Stimulated activated CD8-positive, alpha-beta memory T cell treated with anti-CD3 and anti-CD28 coated beads, Interleukin-7, amount 100 ng/mL, for 24 hours (primary cell): ENCODE measurements at places on chromosomes 2 and 18.

GRCh38 chr2:187118331-187119099 lies 269.5 kb upstream of the ZSWIM2 start:
- DNase-seq = no peak

GRCh38 chr2:239583879-239584859 lies 183.3 kb upstream of the HDAC4 start:
- no peak for DNase-seq

DNA sequence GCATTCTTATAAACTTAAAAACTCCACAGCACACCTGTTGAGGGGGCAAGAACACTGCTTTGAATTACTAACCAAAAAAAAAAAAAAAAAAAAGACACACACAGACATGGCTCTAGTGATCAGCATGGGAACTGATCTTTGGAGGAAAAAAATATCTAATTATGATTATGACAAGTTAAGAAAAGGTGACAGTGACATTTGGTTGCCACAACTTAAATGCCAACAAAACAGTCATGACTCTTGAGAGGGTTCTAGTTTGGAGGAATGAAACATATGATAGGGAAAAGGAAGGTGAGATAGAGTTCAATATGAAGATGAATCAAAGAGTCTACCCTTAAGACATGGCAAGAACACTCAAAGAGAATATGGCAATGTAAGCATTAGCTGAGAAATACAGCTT lies 20.6 kb downstream of the USP37 start:
- DNase-seq = no peak

GRCh38 chr2:69689466-69689865 lies 45.9 kb upstream of the AAK1 start:
- DNase-seq = no peak

DNA sequence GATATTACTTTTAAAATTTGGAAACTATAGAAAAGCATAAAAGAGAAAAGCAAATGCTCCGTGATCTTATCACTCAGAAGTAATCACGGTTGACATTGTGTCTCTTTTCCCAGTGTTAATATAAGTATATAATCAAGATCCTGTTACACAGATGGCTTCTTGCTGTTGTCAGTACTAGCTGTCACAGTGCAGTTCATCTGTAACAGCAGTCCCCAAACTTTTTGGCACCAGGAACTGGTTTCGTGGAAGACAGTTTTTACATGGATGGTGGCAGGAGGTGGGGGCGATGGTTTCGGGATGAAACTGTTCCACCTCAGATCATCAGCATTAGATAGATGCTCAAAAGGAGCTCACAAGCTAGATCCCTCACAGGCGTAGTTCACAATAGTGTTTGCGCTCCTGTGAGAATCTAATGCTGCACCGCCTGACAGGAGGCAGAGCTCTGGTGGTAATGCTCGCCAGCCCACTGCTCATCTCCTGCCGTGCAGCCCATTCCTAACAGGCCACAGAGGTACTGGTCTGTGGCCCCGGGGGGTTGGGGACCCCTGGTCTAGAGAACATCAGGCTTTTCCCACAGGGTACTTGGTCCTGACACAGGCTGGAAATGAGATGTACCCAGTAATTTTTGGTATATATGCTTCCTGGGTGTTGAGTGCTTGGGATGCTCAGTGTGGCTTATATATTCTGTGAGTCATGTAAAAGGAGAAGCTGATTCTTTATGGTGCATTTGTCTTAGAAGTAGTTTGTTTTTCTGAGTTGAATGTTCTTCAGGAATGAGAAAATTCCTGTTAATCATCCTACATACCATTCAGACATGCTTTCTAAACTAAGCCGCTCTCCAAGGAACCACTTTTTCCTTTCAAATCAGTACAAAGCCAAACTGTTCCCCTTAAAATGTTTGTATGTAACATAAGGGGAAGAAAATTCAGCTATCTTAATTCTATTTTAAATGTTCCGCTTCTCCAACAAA lies 121.8 kb downstream of the NCK2 start:
- no peak for DNase-seq

DNA sequence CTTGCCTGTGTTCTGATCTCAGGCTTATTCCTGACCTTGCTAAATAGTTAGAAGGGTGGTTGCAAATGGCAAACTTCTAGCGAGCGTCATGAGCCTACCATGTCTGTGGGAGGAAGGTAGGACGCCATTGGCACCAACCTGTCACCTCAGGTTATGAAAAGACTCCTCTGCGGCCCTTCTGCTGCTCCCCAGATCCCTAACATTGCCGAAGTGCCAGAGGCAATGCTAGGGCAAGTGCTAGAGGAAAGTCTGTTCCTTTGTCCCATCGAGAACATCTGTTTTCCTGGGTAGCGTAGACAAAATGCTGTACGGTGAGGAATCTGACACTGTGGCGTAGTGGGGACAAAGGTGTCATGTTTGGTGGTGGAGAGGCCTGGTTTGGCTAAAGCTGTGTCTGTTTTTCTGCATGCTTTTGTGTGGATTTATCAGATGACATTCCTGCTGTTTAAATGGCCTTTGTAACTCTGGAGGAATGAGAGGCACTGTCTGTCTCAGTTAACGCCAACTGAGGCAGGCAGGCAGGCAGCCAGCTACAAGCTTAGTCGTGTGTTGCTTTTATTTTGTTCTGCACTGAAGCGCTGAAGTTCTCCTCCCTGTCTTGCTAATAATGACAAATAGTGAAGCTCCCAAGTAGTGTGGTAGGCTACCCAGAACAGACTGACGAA lies 94.1 kb downstream of the PRPF40A start:
- DNase-seq = no peak

GRCh38 chr2:141824790-141825189 lies 306.0 kb downstream of the LRP1B start:
- no peak for DNase-seq

GRCh38 chr2:204008352-204008751 lies 71.8 kb downstream of the ICOS start:
- DNase-seq = no peak

DNA sequence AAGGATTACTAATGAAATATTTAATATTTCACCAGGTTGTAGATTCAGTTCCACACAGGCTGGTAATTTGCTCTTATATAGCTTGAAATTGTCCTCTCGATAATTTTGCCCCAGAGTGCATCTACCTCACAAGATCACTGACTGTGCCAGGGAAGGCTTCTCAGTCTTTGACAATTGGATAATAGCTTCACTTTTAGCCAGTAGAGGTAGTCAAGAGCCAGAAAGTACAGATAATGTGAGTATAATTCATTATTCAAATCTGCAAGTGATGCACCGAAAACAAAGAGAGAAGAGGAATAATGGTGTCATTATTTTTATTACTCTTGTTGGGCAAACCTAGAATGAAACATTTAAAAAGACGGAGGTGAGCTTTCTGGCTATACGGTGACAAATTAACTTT lies 292.8 kb downstream of the EN1 start:
- DNase-seq = no peak

DNA sequence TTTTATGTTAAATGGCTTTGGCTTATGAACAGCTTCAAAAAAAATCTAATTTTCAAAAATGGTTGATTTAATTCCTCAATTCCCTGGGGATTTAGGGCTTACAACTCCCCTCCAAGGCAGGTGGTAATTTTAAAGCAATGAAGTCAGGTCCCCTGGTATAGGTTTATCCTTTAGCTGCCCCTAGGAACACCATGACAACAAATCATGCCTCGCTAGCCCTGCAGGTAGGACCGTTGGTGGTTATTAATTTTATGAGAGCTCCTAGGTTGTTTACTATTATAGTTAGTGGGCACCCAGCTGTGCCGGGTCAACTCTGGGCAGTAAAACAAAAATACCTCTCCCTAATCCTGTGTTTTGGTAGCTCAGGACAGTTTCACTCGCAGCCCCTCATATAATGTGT lies 26.2 kb upstream of the MBOAT2 start:
- DNase-seq = no peak

DNA sequence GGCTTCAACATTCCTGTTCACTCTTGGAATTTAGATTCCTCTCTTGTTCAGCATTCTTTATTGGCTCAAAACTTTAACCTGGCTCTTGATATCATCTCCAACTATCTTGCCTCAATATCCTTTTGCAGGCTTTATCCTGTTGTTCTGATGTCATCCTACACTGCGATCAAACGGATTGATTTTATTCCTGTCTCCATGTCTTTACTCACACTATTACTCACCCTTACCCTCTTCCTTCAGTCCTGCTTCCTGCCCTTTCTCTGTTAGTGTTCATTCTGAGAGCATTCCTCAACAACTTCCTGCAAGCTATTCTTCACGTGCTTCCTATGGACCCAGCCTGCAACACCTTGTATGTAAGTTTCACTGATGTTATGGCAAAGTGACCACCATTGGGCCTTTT lies 264.7 kb downstream of the RNF152 start:
- DNase-seq = no peak

GRCh38 chr2:99877963-99878362 lies 264.4 kb downstream of the AFF3 start:
- DNase-seq = no peak

DNA sequence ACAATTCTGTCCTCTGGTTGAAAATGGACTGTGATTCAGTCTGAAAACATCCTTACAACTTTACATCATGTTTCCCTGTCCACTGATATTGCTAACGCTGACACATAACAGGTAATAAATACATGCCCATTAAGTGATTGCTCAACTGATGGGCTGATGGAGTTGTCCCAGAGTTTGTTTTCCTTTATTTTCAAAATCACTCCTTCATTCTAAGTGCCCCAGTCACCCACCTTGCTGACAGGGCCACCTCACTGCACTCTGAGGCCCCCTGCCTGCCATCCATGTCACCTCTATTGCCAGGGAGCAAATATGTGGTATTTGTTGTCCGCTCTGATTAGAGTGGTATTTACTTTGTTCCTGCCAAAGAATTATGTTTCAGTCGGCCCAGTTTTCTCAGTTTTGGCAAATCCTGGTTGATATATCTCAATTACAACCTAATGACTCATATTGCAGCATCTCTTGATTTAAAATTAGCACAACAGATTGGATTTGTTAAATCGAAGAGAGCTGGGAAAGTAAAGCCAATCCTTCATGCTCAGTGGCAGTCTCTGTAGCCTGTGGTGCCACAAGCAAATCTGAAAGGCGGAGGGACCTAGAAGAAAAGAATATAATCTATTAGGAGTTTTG lies 105.1 kb downstream of the RDH14 start:
- DNase-seq = no peak

DNA sequence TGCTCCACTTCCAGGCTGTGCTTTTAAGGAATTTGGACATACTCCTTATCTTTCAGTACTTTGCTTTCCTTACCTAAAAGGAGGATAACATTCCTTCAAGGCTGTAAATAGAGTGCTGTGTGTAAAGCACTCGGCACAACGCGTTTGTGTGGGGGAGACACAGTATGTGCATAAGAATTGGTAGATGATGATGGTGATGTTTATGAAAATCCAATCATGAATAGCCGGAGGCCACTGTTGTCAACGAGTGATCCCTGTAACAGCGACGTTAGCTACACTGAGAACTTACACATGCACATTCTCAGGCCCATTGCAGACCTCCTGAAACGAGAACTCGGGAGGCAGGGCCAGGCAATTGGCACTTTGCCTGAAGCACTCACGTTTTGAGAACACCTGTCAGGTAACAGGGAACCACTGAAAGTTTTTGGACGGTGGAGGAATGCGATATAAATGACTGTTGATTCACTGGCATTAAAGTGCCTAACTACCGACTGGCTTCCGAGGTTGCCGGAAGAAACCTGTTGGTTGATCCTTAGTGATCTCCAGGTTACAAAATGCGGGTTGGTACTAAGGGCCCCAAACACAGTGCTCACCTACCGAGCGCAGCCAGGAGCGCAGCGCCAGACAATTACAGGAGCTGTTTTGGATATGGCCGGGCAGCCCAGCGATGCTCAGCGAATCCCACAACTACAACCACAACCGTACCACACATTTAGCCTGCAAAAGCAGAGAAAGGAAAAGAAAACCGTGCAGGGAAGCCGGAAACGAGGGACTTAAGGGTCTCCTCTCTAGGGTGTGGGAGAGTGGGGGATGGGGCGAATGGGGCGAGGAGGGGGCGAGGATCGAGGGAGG lies 1.0 kb upstream of the MAP4K4 start:
- no peak for DNase-seq

- no peak for DNase-seq
Measured at GRCh38 chr2:215110918-215111317, 27.5 kb downstream of the ABCA12 start.

DNA sequence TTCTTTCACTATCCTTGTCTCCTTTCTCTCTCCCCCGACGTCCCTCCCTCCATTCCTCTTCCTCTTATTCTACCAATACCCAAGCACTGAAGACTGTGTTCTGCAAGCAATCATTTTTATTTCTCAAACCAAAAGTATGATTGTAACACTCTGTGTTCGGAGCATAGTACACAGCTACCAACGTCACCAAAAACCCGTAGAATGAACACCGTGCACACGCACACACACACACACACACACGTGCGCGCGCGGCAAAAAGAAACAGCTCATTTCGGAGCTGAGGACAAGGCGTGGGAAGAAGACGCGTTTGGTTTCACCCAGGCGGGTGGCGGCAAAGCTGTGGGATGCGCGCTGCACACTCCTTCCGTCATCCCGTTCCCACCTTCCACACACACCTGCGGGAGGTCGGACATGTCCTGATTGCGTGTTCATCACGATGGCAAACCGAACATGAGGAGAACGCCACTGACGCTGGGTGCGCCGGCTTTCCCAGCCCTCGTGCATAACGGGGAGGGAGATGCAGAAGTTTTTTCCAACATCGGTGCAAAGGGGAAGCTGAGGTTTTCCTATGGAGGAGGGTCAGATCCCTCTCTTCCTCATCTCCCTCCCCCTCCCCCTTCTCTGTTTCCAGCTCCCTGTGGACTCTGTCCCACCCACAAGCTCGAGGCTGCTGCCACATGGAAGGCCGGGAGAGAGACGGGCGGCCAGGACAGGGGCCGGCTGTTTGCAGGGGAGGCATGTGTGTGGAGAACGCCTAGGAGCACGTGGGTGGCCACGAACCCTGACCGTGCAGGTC lies 20.4 kb downstream of the MBP start:
- DNase-seq = no peak

GRCh38 chr2:114752425-114752824 lies 310.0 kb downstream of the DPP10 start:
- DNase-seq = no peak

DNA sequence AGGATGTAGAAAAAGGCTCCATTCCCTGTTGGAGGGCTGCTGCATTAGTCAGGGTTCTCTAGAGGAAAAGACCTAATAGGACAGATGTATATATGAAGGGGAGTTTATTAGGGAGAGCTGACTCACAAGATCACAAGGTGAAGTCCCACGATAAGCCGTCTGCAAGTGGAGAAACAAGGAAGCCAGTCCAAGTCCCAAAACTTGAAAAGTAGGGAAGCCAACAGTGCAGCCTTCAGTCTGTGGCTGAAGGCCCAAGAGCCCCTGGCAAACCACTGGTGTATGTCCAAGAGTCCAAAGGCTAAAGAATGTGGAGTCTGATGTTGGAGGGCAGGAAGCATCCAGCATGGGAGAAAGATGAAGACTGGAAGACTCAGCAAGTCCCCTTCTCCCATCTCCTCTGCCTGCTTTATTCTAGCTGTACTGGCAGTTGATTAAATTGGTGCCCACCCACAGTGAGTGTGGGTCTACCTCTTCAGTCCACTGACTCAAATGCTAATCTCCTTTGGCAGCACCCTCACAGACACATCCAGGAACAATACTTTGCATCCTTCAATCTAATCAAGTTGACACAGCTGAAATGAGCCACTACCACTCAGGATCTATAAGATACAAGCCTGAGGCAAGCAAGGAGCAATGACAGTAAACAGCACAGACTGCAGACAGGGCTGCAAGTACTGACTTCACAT lies 30.0 kb upstream of the ATG16L1 start:
- DNase-seq = no peak

- DNase-seq = no peak
Measured at GRCh38 chr18:49041435-49042245, 90.9 kb upstream of the SMAD7 start.
